LHCN-M2 (cell line): ENCODE measurements at places on chromosomes 1 and 21. TPM values are rescaled to one million over a fixed set of nuclear protein-coding genes. Genes with fewer than 3 reads are reported as not detected.

The MEX3A gene
- total RNA-seq, result 4.9 and 5.8 TPM in 2 replicates

The PEAR1 gene
- total RNA-seq, result 0.19 and 0.23 TPM in 2 replicates

The ZNF695 gene
- 4.1 and 5.8 TPM in 2 replicates for total RNA-seq

The AIRE gene
- total RNA-seq, result not detected in 2 replicates

The AMY2A gene
- total RNA-seq, result not detected in 2 replicates

The S100A11 gene
- 388 and 454 TPM in 2 replicates for total RNA-seq

The TRIM63 gene
- total RNA-seq, result not detected in 2 replicates

The RNU1-2 gene
- total RNA-seq, result under 0.01 TPM in 1 of 2 replicates, not detected in the other

The SPRR2B gene
- not detected in 2 replicates for total RNA-seq

The OR2T2 gene
- not detected in 2 replicates for total RNA-seq

The DNALI1 gene
- total RNA-seq, result 13.3 and 13.9 TPM in 2 replicates

The GJA4 gene
- not detected in 2 replicates for total RNA-seq

DNA sequence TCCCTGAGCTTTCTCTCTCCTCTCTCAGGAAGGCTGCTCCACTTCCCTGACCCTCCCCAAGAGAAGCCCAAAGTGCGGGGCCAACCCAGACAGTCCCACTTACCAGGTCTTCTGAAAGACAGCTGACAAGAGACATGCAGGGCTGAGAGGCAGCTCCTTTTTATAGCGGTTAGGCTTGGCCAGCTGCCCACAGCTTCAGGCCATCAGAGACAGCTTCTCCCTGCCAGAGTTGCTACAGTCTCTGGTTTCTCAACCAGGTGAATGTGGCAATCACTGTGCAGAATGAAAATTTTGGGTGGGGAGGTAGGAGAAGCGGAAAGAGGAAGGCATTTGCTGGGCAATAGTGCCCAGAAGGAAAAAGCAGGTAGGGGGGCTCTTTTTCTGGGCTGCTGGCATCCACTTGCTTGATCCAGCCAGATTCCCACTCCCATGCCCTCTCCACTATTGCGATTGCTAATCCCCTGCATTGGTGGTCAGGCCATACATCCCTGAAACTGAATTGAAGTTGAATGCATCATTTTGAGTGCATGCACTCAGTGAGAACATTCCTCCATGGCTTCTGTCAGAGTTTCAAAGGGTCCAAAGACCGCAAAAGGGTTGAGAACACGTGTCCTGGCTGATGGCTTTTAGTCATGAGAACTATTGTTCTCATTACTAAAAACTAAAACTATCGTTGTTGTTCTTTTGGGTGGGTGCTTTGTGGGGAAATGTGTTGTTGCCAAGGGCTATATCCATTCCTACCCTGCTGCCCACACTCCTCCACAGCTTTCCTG is at the start of gene S100A8:
TSS of gene S100A8 (minus strand) at position 136 of the 773 bp plus-strand sequence. CDS start 538 bp downstream, outside the sequence.
- DNase-seq, result no peak

GRCh38 chr1:20834192-20834591 is 47.1 kb upstream of the HP1BP3 start:
- no peak for DNase-seq

- peak; percentile 37 for DNase-seq
These were observed 1.2 kb downstream of the SCMH1 start for GRCh38 chr1:41240781-41241353.

GRCh38 chr1:79373481-79374125 is 367.1 kb upstream of the ADGRL4 start:
- peak; percentile 50 for DNase-seq

DNA sequence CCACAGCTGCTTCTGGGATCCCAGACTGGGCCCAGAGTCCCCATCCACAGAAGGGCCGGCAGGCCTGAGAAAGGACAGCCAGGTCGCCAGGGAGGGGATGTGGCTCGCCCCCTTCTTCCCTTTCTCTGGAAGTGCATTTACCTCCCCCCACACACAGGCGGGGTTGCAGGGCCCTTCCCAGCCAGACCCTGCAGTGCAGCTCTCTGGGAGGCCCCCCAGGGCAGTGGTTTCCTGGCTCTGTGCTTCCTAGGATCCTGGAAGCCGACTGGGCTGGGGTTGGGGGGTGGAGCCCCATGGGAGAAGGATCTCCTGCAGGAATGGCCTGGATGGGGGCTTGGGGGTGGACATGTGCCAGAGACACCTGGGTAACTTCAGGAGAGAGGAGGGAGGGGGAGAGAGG is 4.2 kb upstream of the COL6A1 start:
- no peak for DNase-seq

DNA sequence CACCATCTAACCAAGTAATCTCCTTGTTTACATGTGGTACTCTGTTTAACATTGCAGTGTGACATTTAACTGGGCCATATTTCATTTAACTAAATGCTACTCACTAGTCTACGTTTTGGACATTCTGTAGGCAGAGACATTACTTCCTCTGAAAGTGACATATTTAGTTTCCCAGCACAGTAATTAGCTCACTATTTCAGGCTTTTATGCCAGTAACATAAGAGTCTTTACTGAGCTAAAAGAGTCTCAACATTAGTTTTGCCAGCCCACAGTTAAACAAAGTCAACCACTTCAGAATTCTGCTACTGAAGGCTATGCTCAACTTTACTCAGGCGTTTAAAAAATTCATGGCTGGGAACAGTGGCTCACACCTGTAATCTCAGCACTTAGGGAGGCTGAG is 2.6 kb upstream of the TNFRSF9 start:
- no peak for DNase-seq

DNA sequence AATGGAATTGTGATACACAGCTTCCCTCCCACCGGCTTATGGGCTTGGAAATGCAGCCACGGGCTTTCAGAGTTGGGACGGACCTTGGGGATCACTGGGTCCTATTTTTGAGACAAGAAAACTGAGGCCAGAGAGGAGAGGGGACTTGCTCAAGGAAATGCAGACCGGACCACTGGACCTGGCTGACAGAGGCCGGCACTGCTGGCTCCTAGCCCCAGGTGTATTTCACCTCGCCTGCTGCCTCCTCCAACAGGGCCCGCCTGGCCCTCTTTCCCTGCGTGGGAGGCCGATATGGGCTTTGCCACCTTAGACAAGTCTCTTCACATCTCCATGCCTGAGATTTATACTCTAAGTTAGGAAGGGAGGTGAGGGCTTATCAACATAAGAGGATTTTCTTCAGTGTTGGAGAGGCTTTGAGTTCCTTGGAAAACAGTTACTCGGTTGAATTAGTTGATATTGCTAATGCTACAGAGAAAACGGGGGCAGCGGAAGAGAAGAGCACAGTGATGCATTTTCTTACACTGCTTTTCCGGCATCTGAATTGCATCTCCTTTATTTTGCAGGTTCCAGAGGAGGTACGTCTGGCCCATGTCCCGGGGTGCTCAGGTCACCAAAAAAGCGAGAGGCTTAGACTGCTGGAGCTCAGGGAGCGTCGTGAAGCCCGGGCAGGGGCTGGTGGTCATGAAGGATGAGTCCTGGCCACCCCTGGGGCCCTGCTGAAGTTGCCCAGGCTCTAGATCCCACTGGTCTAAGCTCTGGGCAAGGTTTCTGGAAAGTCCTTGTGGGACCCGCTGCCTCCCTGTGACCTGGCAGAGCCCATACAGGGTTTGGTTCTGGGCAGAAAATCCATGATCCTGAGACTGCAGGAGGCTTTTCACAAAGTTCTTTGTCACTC is 44.7 kb downstream of the CAPN2 start:
- no peak for DNase-seq

- no peak for DNase-seq
These were observed 20.1 kb upstream of the ZP4 start for GRCh38 chr1:237910834-237911233.

DNA sequence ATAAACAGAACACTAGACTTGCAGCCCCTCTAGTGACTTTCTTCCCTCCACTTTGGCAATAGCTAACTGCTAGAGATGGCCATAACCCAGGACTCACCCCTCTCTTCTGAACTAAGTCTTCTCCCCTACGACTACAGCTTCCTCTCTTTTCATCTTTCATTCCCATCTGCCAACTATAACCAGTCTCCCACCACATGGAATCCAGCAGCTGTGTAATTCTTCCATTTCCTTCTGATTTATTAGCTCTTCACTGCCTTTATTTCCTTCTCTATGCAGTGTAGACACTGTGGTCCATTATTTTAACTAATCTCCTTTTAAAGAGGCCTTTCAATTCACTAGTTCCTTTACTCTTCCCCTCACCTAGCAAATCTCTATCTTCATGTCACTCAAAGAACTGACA is 13.4 kb upstream of the KCNK1 start:
- no peak for DNase-seq

DNA sequence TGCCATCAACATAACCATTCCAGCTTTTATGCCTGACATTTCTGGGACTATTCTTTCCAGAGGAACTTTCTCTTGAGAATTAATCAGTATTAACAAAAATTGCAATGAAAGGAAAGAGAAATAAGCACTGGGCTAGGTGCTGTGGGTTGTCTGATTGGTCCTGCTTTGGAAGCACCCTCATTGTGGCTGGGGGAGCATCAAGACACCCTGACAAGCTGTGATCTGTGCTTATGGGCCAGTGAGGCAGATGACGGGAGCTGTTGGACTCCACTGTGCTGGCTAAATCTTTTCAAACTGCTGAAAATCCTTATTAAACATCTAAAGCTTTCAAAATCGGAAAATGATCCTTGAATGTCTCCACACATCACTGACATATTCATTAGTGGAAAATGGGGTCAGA is 20.0 kb downstream of the UBASH3A start:
- DNase-seq, result no peak

DNA sequence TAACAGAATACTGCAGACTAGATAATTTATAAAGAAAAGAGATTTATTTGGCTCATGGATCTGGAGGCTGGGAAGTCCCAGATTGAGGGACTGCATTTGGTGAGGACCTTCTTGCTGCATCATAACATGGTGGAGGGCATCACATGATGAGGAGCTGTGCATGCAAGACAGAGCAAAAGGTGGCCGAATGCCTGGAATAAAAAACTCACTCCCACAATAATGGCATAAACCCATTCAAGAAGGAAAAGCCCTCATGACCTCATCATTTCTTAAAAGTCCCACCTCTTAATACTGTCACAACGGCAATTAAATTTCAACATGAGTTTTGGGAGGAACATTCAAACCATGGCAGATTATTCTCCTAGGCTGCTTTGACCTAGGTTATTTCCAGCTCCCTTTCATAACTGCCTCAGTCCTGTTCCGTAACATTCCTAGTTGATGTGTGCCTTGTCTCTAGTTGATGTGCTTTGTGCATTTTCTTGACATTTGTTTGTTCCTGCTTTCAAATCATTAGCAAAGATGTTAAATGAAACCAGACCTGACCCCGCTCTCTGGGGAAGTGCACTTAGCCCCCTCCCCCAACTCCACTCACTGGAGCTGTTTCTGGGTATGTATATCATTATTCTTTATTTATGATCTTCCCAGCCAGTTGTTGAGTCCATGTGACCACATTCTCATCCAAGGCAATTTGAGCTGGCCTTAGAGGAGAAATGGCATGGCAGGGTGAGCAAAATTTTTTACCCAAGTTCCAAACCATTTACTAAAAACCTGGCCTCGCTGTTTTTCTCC is 148.5 kb downstream of the GDAP2 start:
- no peak for DNase-seq

- DNase-seq, result no peak
These were observed 36.2 kb upstream of the ACTRT2 start for GRCh38 chr1:2985067-2985561.

DNA sequence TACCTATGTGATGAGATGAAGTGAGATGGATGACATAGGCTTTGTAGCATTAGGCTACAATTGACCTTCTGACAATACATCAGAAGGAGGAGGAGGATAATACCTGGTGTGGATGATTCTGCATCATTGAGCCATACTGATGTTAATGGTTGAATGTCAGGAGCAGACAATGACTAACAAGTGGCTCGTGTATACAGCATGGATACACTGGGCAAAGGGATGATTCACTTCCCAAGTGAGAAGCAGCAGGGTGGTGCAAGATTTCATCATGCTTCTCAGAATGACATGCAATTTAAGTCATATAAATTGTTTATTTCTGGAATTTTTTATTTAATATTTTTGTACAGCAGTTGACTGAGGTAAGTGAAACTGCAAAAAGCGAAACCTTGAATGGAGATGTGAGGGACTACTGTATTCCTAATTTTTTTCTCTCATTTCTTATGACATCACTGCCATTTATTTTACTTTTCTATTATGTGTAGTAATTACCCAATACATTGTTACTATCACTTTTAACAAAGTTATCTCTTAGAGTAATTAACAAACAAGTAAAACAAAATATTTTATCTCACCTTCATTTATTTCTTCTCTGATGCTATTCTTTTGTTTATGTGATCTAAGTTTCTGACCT is 34.4 kb upstream of the COP1 start:
- peak; percentile 71 for DNase-seq

- DNase-seq, result no peak
These were observed 47.1 kb upstream of the ETS2 start for GRCh38 chr21:38758501-38759214.

GRCh38 chr1:232477728-232478127 is 152.2 kb downstream of the SIPA1L2 start:
- peak; percentile 99 for DNase-seq

DNA sequence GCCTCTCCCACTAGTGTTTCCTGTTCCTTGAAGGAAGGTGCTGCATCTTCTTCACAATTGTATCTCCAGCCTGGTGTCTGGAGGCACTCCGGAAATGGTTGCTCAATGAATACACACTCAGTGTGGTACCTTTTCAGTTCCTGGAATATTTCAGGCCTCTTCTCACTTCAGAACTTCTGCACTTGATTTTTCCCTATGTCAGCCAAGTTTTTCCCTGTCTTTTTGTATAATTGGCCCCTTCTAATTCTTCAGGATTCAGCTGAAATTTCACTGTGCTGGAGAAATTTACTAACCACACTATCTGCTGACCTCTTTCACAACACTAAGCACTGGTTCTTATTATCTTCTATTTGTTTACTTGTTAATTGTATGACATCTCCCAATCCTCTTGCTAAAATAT is 61.2 kb upstream of the MAP10 start:
- no peak for DNase-seq

GRCh38 chr1:156616463-156616862 is 2.8 kb upstream of the HAPLN2 start:
- DNase-seq, result peak; percentile 58

GRCh38 chr1:171017426-171017825 is 73.3 kb upstream of the FMO3 start:
- DNase-seq, result peak; percentile 41

GRCh38 chr1:216448011-216448510 is 24.8 kb upstream of the USH2A start:
- DNase-seq, result no peak

DNA sequence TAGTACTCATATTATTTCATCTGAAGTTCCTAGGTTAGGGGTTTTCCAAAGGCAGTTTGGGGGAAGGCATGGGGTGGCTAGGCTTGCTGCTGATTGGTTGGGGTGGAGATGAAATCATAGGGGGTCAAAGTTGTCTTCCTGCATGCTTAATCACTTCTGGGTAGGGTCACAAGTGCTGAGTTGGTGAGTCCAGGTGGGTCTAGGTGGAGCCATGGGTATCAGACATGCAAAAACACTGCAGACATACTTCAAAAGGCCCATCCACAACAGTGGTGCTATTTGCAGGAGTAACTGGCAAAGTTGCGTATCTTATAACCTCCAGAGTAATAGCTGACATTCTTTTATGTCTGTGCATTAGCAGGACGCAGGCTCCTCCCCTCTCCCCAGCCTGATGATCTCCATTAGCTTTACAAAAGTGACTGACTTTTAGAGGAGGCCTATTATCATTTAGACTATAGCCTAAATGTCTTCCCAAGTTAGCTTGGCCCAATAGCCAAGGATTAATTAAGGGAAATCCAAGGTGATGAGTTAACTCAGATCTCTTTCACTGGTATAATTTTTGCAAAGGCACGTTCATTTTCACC is 374.4 kb upstream of the PRMT6 start:
- no peak for DNase-seq

GRCh38 chr1:202348509-202349205 is at the start of gene PPP1R12B:
PPP1R12B (plus strand) TSS chr1:202348699; CDS start chr1:202348852, 153 bp downstream.
- DNase-seq, result peak; percentile 99

- DNase-seq, result no peak
These were observed 3.4 kb upstream of the GPR25 start for GRCh38 chr1:200869376-200869752.
